ENCODE measurements at places on chromosomes 1 and 21.

- DNase-seq = peak; percentile 83
These were observed 12.3 kb upstream of the IFNLR1 start for GRCh38 chr1:24199291-24199900.

DNA sequence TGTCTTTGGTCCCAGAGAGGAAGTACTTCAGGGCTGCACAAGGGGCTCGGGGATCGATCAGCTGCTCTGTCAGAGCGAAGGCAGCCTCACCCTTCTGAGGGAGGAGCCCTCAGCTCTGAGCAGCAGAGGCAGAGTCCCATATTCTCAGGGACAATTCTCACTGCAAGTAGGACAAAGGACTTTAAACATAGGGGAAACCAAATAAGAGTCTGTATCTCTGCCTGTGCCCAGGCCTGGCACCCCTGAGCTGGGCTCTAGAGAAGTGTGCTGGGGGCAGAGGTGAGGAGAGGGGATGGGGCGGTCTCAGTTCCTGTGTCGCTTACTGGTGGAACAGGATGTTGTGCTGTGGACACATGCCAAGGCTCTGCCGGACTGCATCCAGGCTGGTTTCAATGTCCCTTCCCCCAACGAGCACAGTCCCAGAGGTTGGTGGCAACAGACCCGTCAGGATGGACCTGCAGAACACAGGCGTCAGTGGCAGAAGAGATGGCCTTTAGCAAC lies 76.6 kb downstream of the ABCA4 start:
- no peak for DNase-seq

- DNase-seq = no peak
These were observed 301.8 kb upstream of the DUSP10 start for GRCh38 chr1:222043444-222044292.

DNA sequence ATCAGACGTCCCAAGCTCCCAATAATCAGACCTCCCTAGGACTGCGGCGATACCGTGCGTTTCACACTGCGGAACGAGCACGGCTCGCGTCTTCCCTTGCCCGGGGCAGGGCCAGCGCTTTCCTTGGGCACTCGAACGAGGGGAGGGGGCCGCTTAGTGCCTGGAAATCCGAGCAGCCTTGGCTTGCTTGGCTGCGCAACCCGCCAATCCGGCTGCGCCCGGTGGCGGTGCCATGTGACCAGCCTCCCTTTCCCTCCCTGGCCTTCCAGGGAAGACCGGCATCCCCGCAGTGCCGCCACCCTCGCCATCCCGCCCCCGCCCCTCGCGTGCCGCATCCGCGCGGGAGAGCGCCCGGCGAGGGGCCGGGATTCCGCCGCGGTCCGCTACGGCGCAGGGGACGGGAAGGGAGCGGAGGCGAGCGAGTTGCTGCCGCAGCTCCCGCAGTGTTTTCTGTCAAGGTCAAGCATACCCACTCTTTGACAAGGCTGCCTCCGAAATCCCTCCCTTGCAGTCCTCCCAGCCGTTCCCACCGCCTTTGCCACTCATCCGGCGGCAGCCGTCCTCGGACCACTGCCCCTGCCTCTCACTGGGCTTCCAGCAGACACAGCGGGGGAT lies 8.3 kb upstream of the RNF19B start:
- DNase-seq = no peak

- no peak for DNase-seq
These were observed 25.6 kb downstream of the PHACTR4 start for GRCh38 chr1:28395181-28395580.

GRCh38 chr21:45607909-45608295 lies 35.6 kb upstream of the PCBP3 start:
- DNase-seq = no peak
